ENCODE measurements at places on chromosomes 3 and 15.

- no peaks in the 10 kb centered on the region for H3K4me1 ChIP-seq
- no peaks in the 10 kb centered on the region for H3K36me3 ChIP-seq
- DNase-seq = no peak
- H3K4me3 ChIP-seq = no peak overlapping the region
Measured at GRCh38 chr3:117892431-117892841, 1142.2 kb downstream of the IGSF11 start.

- no peaks in the 10 kb centered on the region for H3K4me1 ChIP-seq
- no peak for DNase-seq
- H3K27me3 ChIP-seq = no peaks in the 10 kb centered on the region
- no peak overlapping the region for H3K27ac ChIP-seq
- no peaks in the 10 kb centered on the region for H3K36me3 ChIP-seq
Measured at GRCh38 chr3:123816673-123817207, 67.4 kb downstream of the MYLK start.

DNA sequence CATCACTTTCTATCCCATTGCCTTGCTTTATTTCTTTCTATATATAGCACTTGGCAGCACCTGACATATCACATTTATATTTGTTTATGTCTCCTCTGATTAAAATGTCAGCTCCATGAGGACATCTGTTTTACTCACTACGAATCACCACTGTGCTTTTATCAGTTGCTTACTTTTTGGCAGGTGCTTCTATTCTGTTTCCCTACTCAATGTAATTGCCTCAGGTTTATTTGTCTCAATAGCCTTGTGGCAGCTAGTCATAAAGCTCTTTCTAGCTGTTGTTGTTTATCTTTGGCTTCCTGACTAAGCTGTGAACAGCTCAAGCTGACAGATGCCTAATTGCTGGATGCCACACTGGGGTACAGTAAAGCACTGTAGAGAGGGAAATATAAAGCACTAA is 85.5 kb downstream of the VPS13C start:
- H3K4me3 ChIP-seq = no peak overlapping the region
- peak overlapping the region; percentile 30 for H3K27ac ChIP-seq
- H3K4me1 ChIP-seq = peaks cover 10% of the 10 kb centered on the region
- H3K36me3 ChIP-seq = peaks cover 77% of the 10 kb centered on the region
- no peak for DNase-seq

DNA sequence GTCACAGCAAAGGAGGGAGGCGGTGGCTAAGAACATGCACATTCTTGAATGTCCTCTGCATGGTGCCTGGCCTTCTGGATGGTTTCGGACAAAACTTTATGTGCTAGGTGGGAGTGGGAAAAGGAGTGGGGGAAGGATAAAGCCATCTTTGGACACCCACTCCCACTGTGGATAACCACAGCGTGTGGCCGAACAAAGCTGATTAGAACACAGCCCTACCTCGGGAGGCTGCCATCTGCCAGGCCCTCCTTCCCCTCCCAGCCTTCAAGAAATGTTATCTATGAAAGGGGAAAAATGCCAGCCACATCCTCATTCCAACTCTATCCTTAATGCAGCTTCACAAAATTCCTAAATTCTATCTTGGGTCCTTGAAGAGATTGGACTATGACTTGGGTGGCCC is 18.8 kb downstream of the AMOTL2 start:
- DNase-seq = no peak
- peaks cover 6% of the 10 kb centered on the region for H3K27me3 ChIP-seq
- no peaks in the 10 kb centered on the region for H3K4me1 ChIP-seq
- H3K36me3 ChIP-seq = no peaks in the 10 kb centered on the region
- no peak overlapping the region for H3K4me3 ChIP-seq
- no peak overlapping the region for H3K27ac ChIP-seq

- H3K27me3 ChIP-seq = peaks cover 47% of the 10 kb centered on the region
- no peaks in the 10 kb centered on the region for H3K4me1 ChIP-seq
- H3K36me3 ChIP-seq = no peaks in the 10 kb centered on the region
- no peak for DNase-seq
- H3K27ac ChIP-seq = no peak overlapping the region
- H3K4me3 ChIP-seq = no peak overlapping the region
Measured at GRCh38 chr3:65593780-65594752, 444.7 kb downstream of the MAGI1 start.

DNA sequence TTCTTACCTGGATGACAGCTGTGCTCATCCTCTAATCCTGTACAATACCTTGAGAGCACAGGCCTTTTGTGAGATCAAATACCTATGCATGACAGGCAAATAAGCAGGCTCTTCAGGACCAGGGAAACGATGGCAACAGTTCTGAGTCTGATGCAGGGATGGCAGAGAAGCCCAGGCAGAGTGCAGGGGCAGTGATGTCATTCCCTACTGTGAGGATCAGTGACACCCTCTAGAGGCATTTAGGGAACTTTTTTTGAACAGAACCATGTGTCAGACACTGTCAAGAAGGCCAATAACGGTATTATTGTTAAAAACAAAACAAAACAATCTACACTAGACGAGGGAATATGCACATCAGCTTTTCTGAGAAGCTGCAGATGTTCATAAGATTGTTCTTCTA is 314.8 kb upstream of the CTDSPL start:
- no peaks in the 10 kb centered on the region for H3K4me1 ChIP-seq
- DNase-seq = no peak
- H3K36me3 ChIP-seq = no peaks in the 10 kb centered on the region
- no peaks in the 10 kb centered on the region for H3K27me3 ChIP-seq

DNA sequence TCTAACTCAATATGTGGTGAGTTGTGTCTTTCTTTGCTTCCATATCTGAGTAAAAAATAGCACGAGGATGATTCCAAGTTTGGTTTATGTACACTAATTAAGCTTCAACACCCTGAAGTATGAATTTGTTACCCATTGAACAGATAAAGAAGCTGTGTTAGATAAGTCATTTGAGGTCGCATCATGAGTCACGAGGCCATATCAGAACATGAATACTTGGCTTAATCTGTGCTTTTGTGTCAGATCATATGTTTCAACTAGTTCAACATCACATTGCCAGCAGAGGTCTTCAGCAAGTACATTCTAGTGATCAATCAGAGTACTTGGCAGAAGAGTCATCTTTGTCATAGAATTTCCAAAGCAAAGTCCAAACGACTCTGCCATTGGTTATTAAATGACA is 26.3 kb upstream of the MITF start:
- no peaks in the 10 kb centered on the region for H3K36me3 ChIP-seq
- H3K4me1 ChIP-seq = no peaks in the 10 kb centered on the region
- no peaks in the 10 kb centered on the region for H3K27me3 ChIP-seq
- no peak for DNase-seq
- H3K4me3 ChIP-seq = no peak overlapping the region

DNA sequence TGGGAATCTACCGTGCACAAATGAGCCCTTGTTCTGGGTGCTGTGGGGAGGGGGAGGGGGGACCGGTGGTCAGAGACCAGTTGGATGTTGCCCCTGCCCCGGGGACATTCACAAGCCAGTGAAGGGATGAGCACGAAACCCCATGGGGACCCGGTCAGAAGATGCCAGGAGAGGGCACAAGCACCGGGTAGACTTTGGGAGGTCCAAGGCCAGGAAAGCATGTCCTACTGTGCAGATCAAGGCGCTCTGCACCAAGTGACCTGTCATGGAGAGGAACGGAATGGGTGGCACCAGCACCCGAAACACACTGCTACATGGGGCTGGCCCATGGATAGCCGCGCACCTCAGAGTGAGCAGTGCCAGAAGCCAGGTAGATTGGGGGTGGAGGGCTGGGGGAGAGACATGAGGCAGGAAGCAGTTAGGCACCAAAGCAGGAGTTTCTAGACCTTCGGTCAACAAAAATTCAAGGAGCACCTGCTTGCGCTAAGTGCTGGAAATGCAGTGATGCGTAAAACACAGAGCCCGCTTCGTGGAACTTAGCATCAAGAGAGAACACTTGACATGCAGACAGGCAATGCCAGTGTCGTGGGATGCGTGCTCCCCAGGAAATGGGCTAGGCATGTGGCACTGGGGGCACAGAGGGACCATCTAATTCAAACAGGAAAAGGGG is 99.1 kb downstream of the CPN2 start:
- no peak overlapping the region for H3K27ac ChIP-seq
- DNase-seq = no peak
- H3K4me1 ChIP-seq = peaks cover 21% of the 10 kb centered on the region

GRCh38 chr3:177646749-177647148 is 449.5 kb upstream of the TBL1XR1 start:
- peak overlapping the region; percentile 43 for H3K27ac ChIP-seq
- H3K36me3 ChIP-seq = no peaks in the 10 kb centered on the region
- H3K4me1 ChIP-seq = peaks cover 70% of the 10 kb centered on the region
- peak overlapping the region; percentile 16 for H3K4me3 ChIP-seq
- no peaks in the 10 kb centered on the region for H3K27me3 ChIP-seq

- no peak overlapping the region for H3K27ac ChIP-seq
- no peaks in the 10 kb centered on the region for H3K27me3 ChIP-seq
- no peaks in the 10 kb centered on the region for H3K4me1 ChIP-seq
- peaks cover 9% of the 10 kb centered on the region for H3K36me3 ChIP-seq
Measured at GRCh38 chr3:195065142-195065863, 205.7 kb downstream of the XXYLT1 start.

DNA sequence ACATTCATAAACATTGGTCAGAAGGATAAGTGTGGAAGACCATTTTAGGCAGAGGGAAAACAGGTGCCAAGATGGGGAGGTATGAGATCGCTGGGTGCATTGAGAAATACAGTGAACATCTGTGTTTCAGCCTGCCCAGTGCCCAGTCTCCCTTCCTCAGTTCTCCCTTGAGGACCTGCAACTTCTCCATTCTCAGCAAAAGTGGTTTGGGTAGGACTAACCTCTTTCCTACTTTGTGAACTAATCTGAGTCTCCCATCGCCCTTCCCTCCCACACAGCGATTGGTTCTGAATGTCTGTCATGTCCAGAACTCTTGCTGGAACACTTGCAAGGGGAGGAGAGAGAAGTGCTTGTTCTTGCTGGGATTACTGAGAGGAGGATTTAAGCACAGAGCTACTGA is 10.9 kb upstream of the CCNL1 start:
- peaks cover 3% of the 10 kb centered on the region for H3K27me3 ChIP-seq
- H3K4me1 ChIP-seq = peaks cover 8% of the 10 kb centered on the region
- no peak overlapping the region for H3K27ac ChIP-seq

DNA sequence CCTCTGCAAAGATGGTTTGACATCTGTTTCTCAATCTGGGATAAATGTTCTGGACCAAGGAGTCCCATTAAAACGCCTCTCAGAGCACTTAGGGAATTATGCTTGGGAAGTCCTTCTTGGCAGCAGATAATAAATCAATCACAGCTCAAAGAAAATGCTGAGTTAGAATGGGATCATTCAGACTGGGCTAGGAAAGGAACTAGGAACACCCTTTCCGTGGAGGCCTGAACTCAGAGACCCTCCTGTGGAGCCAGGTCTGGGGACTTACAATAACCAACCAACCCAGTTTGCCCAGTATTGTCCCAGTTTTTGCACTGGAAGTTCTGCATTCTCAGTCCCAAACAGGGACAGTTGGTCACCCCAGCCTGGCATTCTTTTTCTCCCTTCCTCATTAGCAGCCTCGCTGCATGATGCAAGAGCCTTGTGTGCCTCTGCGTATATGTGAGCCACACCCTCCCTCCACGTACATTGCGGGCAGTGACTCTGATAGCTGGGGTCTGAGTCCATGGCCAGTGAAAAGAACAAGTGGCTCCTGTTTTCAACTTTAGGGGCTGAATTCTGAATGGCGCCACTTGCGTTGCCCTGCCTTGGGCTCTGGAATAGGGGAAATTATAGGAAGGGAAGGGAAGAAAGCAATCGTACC is 88.7 kb downstream of the SEMA5B start:
- H3K4me1 ChIP-seq = peaks cover 22% of the 10 kb centered on the region
- peaks cover 1% of the 10 kb centered on the region for H3K27me3 ChIP-seq
- no peak overlapping the region for H3K27ac ChIP-seq
- H3K4me3 ChIP-seq = no peak overlapping the region
- DNase-seq = no peak
- H3K36me3 ChIP-seq = no peaks in the 10 kb centered on the region

DNA sequence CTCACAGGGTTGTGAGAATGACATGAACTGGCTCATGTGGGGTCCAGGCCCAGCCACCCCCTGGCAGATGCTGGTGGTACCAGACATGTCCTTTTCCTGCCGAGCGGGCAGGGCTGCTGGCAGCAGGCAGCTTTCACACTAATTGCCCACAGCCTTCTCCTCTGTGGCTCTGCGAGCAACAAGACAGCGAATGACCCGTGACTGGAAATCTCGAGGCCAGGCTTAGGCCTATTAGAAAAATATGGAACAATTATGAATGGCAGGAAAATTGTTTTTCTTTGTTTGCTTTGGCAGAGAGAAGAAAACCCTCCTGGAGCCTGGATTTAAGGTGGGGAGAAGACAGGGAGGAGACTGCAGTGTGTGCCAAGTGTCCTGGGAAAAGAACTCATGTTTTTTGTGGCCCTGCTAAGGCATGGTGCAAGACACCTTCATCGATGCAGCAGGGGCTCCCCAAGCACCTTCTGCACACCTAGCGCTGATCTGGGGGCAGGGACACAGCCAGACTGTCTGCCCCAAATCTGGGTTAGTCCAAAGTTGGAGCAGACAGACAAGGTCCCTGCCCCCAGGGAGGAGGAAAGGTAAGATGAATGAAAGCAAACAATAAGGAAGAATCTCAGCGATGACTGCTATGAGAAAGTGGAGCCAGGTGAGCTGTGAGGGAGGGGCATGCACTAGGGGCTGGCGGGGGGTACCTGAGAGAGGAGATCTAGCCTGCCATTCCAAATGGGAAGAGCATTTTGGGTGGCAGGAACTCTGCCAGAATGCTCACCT is 193.8 kb upstream of the TLE3 start:
- no peak for DNase-seq
- H3K27ac ChIP-seq = no peak overlapping the region
- H3K36me3 ChIP-seq = no peaks in the 10 kb centered on the region

- no peak overlapping the region for H3K4me3 ChIP-seq
- H3K27me3 ChIP-seq = no peaks in the 10 kb centered on the region
- no peak overlapping the region for H3K27ac ChIP-seq
- H3K4me1 ChIP-seq = peaks cover 4% of the 10 kb centered on the region
Measured at GRCh38 chr3:182920515-182921084, 59.7 kb downstream of the DCUN1D1 start.

- no peak overlapping the region for H3K27ac ChIP-seq
- DNase-seq = no peak
- H3K36me3 ChIP-seq = no peaks in the 10 kb centered on the region
- H3K4me3 ChIP-seq = no peak overlapping the region
- no peaks in the 10 kb centered on the region for H3K27me3 ChIP-seq
Measured at GRCh38 chr3:178672275-178672674, 136.0 kb downstream of the KCNMB2 start.

DNA sequence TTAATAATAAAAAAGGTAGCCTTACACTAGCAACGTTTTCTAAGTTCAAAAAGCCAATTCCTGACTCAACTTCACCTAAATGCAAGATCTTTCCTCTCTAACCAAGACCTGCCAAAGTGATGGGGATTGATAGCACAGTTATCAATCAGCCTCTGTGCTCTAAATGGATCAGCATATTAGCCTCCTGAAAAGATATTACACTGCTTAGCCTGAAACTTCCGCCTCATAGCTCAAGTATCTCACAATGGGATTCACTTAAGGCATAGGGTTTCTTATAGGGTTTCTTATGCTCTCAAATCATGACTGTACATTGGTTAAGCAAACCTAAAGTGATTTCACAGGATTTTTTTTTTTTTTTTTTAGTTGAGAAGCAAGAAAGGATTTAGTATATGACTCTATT is 436 bp upstream of the SLC9A9 start:
- peaks cover 40% of the 10 kb centered on the region for H3K4me1 ChIP-seq
- no peaks in the 10 kb centered on the region for H3K36me3 ChIP-seq
- peak overlapping the region; percentile 95 for H3K27ac ChIP-seq
- DNase-seq = no peak
- H3K4me3 ChIP-seq = peak overlapping the region; percentile 99

Data from naive thymus-derived CD8-positive, alpha-beta T cell (primary cell).